ENCODE measurements at places on chromosomes 7 and 10.

DNA sequence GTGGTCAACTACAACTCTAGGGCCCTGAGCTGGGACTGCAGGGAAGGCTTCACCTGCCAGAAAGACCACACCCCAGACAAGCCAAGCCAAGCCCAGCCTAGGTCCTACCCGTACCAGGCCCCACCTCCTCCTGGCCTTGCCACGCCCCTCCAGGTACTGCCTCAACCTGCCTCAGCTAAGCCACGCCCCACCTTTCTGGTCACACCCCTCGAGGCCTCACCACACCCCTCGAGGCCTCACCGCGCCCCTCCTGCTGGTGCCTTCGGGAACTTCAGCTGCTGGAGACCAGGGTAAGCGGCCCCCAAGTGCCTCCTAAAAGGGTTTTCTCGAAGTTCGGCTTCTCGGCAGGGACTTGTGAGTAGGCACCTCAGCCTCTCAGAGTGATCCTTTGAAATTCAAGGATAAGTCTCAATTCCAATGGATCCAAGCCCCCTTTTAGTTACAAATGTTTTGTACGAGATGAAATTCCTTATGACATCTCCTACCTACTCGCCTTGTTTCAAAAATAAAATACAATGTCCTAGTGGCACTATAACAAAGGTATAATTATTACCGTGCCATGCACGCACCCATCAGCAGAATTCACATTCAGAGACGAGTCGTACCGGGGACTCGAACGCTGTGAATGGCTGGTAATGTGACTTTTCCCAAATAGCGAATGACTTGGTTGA, 171.2 kb downstream of the ARHGAP21 start:
- DNase-seq: no peak

GRCh38 chr10:119700321-119700954, 25.4 kb upstream of the INPP5F start:
- no peak for DNase-seq

- no peak for DNase-seq
Measured at GRCh38 chr7:73345951-73346350, 18.0 kb downstream of the FKBP6 start.

- DNase-seq: no peak
Measured at GRCh38 chr7:142645777-142646176, 103.5 kb upstream of the PRSS1 start.

- no peak for DNase-seq
Measured at GRCh38 chr7:80105701-80106408, 28.8 kb upstream of the GNAI1 start.

- DNase-seq: no peak
Measured at GRCh38 chr10:112027731-112028280, 155.8 kb downstream of the GPAM start.

DNA sequence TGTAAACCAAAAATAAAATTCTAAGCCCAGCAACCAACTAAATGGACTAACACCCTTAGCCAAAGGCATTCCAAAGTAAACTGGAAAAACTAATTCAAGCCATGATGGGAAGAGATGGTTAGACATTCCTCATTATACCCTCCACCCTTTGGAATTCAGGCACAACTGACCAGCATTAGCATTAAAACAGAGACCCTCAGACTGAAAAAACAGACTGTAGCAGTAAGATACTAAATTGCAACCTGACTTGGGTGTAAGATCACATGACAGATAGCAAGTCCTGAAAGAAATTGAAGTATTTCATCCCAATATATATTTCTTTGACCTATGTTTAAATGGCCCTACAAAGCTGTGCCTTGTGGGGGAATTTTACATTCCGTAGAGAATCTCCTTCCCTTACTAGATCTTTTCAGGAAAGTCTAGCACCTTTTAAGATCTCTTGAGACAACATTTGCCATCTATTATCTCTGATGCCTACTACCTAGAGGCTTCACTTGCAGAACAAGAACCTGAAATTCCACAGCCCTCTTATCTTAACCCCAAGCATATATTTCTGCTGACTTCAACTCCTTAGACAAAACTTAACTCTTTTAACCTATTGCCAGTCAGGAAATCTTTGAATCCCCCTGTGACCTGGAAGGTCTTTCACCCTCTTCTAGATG, 750.2 kb upstream of the IGFBP3 start:
- no peak for DNase-seq

GRCh38 chr10:26970667-26971066, 109.9 kb upstream of the ABI1 start:
- DNase-seq: no peak

- no peak for DNase-seq
Measured at GRCh38 chr7:134766779-134767519, 12.5 kb upstream of the CALD1 start.

GRCh38 chr7:8965177-8965576, 531.8 kb downstream of the NXPH1 start:
- DNase-seq: no peak

DNA sequence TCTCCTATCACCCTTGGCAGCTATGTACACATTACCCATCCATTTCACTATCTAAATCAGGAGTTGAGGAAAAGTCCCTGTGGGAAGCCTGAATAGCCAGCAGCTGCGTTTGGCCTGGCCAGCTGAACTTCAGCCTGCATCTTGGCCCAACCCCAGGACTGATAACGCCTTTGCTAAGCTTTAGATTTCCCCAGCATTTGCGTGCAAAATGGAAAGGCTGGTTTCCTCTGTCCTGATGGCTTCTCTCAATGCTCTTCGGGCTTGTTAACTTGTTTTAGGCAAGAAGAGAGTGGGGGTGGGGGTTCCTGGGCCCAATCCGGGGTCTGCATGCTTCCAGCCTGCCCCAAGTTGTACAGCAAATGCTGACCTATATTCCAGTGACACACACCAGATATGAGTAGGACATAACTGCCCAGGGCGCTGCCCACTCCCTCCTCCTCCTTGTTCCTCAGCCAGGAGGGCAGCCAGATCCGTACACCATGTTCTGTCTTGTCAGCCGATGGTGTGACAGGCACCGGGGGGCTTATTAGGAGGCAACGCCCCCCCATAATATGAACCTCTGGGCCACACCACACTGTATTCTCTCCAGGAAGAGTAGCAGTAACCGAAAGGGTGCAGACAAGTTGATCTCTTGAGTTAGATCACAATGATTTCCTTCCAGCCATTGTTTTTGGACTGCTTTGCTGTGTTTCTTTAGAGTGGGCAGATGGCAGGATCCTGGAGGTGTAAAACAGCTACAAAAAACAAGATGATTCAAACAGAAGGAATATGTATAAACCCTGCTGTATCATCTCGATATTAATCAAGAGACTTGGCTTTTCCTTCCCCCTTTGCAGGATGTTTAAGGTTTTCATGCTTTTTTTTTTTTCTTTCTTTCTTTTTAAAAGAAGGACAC, 339.0 kb downstream of the RNLS start:
- DNase-seq: no peak
